ENCODE measurements at places on chromosomes 12 and 14. TPM values are rescaled to one million over a fixed set of nuclear protein-coding genes. Genes with fewer than 3 reads are reported as not detected.

AGAP2 gene
- 32.4 TPM for total RNA-seq

TAS2R9 gene
- not detected for total RNA-seq

CBLN3 gene
- total RNA-seq = 8.6 TPM

MRPS35 gene
- total RNA-seq = 50.2 TPM

TPPP2 gene
- not detected for total RNA-seq

ANKRD33 gene
- total RNA-seq = not detected

MYH6 gene
- total RNA-seq = 0.05 TPM

CMA1 gene
- total RNA-seq = not detected

SLC5A8 gene
- not detected for total RNA-seq

LGR5 gene
- not detected for total RNA-seq

TAPBPL gene
- 33.4 TPM for total RNA-seq

IPO8 gene
- 41.3 TPM for total RNA-seq

HECTD1 gene
- 88.1 TPM for total RNA-seq

AQP2 gene
- total RNA-seq = not detected

All from activated CD4-positive, alpha-beta memory T cell treated with anti-CD3 and anti-CD28 coated beads for 36 hours (primary cell).